ENCODE measurements at places on chromosomes 1 and 21.

- DNase-seq = no peak
Measured at GRCh38 chr21:46264046-46264689, 21.2 kb downstream of the MCM3AP start.

- peak; percentile 33 for DNase-seq
Measured at GRCh38 chr1:42456754-42457089, 379 bp downstream of the PPCS start.

- DNase-seq = no peak
Measured at GRCh38 chr1:184975208-184975870, 1.0 kb upstream of the NIBAN1 start.

GRCh38 chr1:3834701-3835100, 22.3 kb downstream of the CEP104 start:
- DNase-seq = no peak

DNA sequence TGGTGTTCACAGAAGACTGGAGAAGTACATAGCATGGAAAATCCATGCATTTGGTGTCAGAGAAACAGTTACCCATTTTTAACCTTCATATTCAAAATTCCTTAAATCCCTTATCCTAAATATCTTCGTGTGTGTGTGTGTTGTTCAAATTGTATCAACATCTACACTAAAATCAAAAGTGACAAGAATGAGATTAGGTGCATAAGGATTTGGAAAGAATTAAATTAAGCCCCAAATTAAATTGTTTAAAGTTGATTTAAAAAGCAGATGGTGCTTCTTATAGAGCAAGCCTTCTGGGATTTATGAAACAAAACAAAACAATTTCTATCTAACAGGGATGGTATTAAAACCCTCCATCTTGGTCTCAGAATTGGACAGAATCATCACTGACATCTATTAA, 4.7 kb downstream of the RSPH1 start:
- no peak for DNase-seq

GRCh38 chr1:202210385-202210784, 16.8 kb downstream of the LGR6 start:
- no peak for DNase-seq

DNA sequence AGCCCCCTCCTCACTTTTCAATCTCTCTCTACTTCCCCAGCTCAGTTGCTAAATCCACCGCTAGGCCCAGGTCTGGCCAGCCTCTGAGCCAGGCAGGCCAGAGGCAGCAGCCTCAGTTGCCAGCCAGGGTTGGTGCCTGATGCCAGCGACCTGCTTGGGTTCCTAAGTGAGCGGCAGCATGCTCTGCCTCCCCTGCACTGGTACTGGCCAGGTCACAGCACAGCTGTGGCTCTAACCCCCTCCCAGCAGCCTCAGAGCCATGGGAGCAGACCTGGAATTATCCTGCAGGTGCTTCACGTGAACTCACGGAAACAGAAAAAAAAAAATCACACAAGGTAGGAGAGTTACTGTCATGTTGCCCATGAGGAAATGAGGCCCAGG, 82.5 kb upstream of the ATF3 start:
- DNase-seq = no peak

- no peak for DNase-seq
Measured at GRCh38 chr1:162990665-162991064, 78.5 kb upstream of the RGS4 start.

GRCh38 chr1:61842036-61842435, 99.8 kb downstream of the PATJ start:
- no peak for DNase-seq

DNA sequence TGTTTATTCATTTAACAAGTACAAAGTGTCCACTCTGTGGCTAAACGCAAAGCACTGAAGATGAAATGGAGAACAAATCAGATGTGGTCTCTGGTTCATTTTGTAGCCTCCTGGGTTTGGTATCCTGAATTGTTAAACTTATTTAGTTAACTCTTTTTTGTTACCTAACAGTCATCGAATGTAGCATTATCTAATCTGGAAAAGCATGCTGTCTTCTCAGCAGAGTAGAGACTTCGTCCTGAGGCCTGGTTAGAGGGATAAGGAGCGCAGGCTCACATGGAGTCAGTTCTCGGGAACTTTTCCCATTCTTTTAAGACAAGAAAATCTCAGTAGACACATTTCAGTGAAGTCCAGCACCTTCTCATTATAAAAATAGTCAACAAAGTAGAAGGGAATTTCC, 33.1 kb upstream of the SH3D21 start:
- no peak for DNase-seq

DNA sequence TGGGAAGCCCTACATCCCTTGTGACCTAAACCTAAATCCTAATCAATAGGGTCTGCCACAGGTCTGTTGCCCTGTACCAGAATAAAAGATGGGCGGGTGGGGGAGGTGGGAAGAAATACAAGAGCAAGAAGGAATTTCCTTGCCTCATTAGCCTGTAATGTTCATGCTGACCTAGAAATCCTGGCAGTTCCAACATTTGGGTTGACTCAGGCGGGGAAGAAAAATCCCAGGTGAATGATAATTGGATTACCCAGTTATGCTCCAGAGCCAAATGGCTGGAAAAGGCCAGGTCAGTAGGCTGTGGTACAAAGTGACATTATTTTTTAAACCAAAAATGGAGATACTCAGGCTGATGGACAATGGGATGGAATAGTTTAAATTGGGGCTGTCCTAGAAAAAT, 27.3 kb upstream of the A3GALT2 start:
- DNase-seq = no peak

GRCh38 chr1:10632691-10633090, 157.9 kb downstream of the PEX14 start:
- no peak for DNase-seq

DNA sequence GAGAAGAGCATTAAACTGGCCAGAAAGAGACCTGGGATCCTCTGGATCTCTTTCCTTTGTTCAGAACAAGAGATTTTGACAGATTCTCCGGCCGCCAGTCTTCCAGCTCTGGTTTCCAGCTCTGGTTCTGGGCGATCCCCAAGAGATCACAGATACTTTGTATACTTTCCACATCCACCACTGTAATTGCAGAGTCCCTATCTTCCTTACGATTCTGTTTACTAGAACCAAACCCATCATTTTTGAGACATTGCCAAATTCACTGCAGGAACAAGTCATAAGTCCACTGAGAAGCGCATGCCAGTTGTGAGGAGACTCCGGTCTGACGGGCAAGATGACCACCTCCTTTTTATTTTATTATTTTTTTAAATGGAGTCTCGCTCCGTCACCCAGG, 505.2 kb downstream of the SMYD3 start:
- DNase-seq = no peak

GRCh38 chr1:228000416-228000815, 6.4 kb upstream of the WNT3A start:
- DNase-seq = no peak

DNA sequence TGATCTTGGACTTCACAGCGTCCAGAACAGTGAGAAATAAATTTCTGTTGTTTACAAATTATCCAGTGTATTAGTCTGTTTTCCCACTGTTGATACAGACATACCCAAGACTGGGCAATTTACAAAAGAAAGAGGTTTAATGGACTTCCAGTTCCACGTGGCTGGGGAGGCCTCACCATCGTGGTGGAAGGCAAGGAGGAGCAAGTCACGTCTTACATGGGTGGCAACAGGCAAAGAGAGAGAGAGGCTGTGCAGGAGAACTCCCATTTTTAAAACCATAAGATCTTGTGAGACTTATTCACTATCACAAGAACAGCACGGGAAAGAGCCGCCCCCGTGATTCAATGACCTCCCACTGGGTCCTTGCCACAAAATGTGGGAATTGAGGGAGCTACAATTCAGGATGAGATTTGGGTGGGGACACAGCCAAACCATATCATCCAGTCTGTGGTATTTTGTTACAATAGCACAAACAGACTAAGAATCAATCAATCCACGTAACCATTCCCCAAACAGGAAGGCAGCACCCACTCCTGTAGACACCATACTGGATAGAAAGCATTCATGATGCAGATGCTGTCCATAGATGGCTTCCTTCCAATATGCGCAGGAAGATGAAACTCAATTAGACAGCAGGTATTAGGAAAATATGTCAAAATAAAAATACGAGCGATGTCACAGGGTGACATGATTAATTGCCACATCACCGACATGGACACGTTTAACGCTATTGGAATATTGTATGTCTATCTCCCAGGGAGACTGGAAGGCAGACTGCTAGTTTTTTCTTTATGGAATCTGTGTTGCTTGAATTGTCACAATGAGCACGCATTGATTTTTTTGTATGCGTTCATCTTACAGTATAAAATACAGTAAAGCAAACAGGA, 22.8 kb downstream of the ECE1 start:
- DNase-seq = no peak

DNA sequence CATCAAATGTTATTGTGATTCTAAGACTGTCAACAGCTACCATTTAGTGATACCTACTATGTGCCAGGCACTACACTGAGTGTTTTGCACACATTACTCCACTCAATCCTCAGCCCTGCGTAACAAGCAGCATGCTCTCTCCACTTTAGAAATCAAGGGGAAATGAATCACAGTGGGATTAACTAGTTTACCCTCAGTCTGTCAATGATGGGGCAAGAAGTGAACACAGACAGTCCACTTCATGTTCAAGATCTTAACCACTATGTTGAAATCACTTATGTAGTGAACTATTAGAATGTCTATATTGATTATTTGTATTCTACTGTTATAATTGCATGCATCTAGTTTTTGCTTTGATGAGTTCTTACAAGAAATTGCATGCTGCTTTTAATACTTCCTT, 165.3 kb downstream of the LTN1 start:
- no peak for DNase-seq

DNA sequence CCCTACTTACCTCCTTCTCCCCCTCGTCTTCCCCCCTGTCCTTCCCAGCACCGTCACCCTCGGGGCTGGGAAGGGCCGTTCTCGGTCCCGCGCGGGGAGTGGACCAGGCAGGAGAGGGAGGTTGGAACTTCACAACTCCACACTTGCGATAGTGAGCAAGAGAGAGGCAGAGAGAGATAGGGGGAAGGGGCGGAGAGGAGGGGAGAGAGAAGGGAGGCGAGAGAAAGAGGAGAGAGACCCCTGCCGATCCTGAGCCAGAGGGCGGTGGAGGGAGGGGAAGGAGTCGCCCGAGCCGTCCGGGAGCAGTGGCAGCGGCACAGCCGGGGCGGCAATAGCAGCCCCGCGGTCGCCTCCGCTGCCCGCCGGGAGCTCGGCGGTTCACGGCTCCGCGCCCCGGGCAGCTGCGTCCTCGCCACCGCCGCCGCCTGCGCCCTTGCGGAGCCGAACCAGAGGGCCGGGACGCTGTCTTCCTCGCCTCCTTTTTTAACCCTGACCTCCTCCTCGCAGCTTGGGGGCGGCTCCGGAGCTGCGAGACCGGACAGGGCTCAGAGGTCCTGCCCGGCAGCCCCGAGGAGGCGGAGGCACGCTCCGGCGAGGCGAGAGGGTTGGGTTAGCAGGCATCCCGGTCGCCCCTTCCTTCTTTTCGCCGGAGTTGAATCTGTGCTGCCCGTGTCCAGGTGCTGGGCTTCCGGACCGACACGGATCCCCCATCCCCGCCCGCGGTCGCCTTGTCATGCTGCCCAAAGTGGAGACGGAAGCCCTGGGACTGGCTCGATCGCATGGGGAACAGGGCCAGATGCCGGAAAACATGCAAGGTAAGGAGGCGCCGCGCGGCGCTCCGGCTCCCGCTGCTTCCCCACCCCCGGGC, 11.7 kb downstream of the NR5A2 start:
- no peak for DNase-seq

- peak; percentile 19 for DNase-seq
Measured at GRCh38 chr21:36135391-36136102, 668 bp downstream of the CBR3 start.

DNA sequence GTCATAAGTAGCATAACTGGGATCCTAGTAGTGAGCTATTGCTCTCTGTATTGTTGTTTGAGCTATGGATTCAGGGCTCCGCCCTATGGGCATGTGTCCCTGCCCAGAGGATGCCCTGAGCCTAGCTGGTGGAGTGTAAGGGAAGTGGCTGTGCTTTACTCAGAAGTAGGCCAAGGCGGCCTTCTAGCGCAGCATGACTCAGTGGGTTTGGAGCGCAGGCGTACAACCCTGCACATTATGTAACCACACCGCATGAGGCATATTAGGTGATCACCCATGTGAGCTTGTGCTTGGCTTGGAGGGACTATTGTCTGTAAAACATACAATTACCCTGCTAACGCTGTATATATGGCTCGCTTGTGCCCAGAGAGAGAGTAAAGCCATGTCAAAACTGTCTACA, 11.1 kb upstream of the UBE2U start:
- DNase-seq = no peak

GRCh38 chr1:227318016-227318852, at the start of gene CDC42BPA:
TSS of gene CDC42BPA (minus strand) at chr1:227318492. CDS start at chr1:227317182, 1,310 bp downstream.
- DNase-seq = no peak

- no peak for DNase-seq
Measured at GRCh38 chr1:8476006-8476405, 158.1 kb downstream of the SLC45A1 start.

DNA sequence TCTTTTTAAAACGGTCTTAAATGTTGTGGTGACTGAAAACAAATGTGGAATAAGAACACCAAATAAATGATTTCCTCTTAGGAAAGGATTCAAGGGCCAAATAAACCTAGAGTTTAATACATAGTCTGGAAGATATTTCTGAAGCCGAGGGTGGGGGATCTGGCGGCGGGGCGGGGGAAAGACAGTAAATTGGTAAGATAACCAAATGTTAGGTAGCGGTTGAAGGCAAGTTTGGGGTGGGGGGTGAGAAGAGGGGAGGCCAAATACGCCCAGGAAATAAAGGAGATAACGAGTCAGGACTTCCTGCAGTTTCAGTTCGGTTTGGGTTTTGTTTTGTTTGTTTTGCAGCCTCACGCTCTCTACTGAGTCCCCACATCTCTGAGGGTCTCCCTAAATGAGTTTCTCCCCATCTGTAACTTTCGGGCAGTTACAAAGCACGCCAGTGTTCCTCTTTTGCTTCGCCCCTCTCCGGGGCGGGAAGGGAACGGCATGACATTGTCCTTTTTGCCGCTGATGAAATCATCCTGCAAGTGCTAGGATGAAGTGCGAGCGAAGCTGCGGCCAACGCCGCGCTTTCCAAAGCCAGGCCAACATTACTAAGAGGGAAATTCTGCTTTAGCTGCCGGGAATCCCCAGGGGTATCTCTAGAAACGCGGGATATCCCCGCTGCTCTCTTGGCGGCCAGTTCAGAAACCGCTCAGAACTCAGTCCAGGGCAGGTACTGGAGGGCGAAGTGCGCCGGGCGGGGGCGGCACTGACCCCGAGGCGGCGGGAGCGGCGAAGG, 844 bp downstream of the NIBAN1 start:
- peak; percentile 11 for DNase-seq

- DNase-seq = no peak
Measured at GRCh38 chr1:232084584-232085223, 458.1 kb downstream of the DISC1 start.

- no peak for DNase-seq
Measured at GRCh38 chr1:179142889-179143299, 61.0 kb downstream of the TOR3A start.

All from effector CD8-positive, alpha-beta T cell (primary cell).